ENCODE measurements at places on chromosomes 16 and 17.

DNA sequence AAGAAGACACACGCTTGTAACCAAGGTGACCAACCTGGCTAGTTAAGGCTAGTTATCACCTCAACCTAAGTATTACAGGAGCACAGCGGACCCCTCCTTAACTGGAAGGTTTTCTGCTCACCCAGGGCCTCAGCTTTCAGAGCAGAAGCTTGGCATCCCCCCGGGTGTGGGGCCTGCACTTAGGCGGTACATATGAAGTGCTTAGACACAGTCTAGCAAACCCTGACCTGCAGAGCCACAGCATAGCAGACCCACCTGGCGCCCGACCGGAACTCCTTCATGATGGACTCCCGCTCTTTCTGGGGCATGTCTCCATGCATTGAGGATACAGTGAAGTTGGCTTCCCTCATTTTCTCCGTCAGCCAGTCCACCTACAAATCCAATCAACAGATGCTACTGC is 9.8 kb downstream of the EIF4A3 start:
- DNase-seq: no peak

DNA sequence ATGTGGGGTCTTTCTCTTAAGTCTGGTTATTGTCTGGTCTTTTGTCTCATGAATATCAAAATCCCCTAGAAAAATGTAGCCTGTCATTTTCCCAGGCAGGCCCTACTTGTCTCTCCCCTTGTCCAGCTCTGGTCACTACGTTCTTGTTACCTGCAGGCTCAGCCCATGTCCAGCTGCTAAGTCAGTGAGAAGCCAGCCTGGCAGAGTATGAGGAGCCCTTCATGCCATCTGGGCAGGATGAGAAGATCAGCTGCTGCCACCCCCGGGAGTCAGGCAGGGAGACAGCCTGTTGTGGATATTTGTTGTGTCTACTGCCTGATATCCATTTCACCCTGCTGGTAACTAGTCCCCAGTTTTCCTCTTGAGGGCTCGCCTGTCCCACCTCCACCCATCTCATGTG is 88.9 kb downstream of the ASIC2 start:
- DNase-seq: no peak

GRCh38 chr16:71956486-71956885 is 43.7 kb downstream of the PKD1L3 start:
- DNase-seq: no peak

DNA sequence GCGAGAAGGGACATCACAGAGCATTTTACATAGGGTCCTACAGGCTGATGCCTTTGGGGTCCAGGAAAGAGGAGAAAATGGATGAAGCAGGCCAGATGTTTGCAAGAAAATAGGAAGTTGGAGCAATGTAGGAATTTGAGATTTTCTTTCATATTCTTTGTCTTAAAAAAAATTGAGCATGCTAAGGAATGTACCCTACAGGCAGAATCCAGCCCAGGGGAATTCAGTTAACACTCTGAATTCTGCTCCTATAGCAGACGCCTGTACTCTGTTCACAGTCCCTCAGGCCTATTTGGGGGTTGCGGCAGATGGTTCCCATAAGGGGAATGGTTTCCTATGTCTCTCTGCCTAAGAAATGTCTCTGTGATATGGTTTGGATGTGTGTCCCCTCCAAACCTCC is 393.7 kb upstream of the C16orf82 start:
- no peak for DNase-seq

Data from esophagus squamous epithelium (tissue), 5 donors.